GM23338 (cell line): ENCODE measurements at places on chromosomes 12 and 14. TPM values are rescaled to one million over a fixed set of nuclear protein-coding genes. Genes with fewer than 3 reads are reported as not detected.

DNA sequence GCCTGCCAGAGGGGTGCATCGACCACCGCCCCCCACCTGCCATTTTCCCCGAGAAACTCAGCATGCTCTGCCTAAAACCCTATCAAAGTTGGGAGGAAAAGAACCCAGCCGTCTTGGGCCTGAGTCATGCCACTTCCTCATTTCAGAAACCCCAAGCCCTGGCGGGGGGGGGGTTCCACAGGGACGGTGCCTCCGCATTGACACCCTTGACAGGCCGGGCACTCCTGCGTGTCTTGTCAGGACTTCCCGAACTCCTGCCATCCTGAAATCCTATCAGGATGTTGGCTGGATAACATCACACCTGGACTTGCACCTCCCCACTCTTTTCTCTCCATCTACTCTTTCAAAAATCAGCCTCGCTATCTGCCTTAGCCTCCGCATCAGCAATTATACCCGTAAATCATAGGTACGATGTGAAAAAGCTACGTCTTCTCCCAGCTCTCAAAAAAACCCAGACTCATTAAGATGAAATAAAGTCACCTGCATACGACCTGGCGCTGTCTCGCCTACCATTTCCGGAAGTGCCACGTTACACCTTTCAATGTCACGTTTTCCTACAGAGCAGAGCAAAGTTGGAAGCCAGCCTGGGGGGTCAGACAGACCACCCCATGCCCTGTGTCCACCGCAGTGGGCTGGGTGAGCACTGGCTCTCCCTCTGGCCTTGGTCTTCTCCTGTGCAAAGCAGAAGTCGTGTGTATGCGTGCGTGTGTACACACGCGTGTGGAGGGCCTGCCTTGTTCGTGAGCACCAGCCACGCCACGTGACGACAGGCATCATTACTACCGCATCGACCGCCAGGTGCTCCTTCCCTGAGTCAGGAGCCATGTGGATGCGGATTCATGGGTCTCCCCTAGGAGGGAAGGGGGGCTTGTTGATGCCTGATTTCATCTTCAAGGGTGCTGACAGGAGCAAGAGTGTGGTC, 96.7 kb downstream of the RFLNA start:
- H3K27ac ChIP-seq, result peak overlapping the region; percentile 26; the same call in 1 of the 2 replicates
- H3K4me1 ChIP-seq, result no peaks in the 10 kb centered on the region
- no peak for DNase-seq
- H3K27me3 ChIP-seq, result no peaks in the 10 kb centered on the region
- H3K36me3 ChIP-seq, result no peaks in the 10 kb centered on the region

DNA sequence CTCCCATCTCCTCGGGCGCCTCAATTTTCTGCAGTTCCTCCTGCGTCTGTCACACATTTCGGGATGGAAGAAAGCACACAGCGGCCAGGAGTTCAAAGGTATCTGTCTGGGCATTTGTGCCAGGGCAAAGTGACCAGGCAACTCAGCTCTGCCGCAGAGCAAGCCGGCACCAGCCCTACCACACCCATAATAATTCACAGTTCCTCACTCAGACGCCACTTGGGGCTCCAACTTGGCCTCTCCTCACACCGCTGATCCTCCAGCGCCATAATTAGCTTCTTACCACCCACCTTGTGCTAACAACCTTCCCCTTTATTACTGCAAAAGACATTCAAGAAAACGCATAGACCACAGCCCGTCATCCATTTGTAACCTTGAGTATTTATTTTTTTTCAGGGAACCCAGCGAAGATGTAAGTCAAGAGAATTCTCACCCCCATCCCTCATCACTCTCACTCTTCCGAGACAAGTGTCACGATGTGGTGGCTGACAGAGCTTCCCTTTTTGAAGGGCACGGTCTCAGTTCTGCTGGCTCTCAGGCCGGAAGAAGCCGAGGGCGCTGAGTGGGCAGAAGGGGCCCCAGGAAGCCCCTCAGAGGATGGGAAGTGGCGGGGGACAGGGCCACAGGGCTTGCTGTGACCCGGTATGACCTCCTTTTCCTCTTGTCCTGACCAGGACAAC, 25.2 kb upstream of the NCOR2 start:
- H3K27me3 ChIP-seq, result no peaks in the 10 kb centered on the region
- no peak for DNase-seq
- H3K4me1 ChIP-seq, result no peaks in the 10 kb centered on the region
- no peak overlapping the region for H3K27ac ChIP-seq

POLR3B gene
- total RNA-seq, result 11.7 and 14.6 TPM in 2 replicates

KRT82 gene
- not detected in 2 replicates for total RNA-seq
